ENCODE measurements at places on chromosomes 6 and 20. TPM values are rescaled to one million over a fixed set of nuclear protein-coding genes. Genes with fewer than 3 reads are reported as not detected.

Gene RAET1E
- 1.4 TPM for total RNA-seq

Gene TNFRSF6B
- 2.2 TPM for total RNA-seq

GRCh38 chr6:96611342-96611991 is 48.5 kb downstream of the FHL5 start:
- H3K27me3 ChIP-seq, result no peaks in the 10 kb centered on the region
- H3K27ac ChIP-seq, result no peak overlapping the region
- no peak for DNase-seq
- no peaks in the 10 kb centered on the region for H3K36me3 ChIP-seq
- no peak overlapping the region for H3K4me3 ChIP-seq
- no peaks in the 10 kb centered on the region for H3K4me1 ChIP-seq

GRCh38 chr6:111880181-111880888 is 7.1 kb upstream of the FYN start:
- H3K27me3 ChIP-seq, result peaks cover 13% of the 10 kb centered on the region
- H3K27ac ChIP-seq, result no peak overlapping the region

All from psoas muscle (tissue), 8 donors.